ENCODE measurements at places on chromosomes 5 and 9.
A peak's percentile ranks its signal among the peaks of the same experiment; 100 is the strongest.

GRCh38 chr5:133404724-133405123 lies 207.6 kb downstream of the FSTL4 start:
- DNase-seq: no peak

- no peak for DNase-seq
These were observed 26.6 kb downstream of the PALM2AKAP2 start for GRCh38 chr9:109806506-109807115.

GRCh38 chr5:30604648-30605262 lies 588.7 kb upstream of the CDH6 start:
- DNase-seq: peak; percentile 12

DNA sequence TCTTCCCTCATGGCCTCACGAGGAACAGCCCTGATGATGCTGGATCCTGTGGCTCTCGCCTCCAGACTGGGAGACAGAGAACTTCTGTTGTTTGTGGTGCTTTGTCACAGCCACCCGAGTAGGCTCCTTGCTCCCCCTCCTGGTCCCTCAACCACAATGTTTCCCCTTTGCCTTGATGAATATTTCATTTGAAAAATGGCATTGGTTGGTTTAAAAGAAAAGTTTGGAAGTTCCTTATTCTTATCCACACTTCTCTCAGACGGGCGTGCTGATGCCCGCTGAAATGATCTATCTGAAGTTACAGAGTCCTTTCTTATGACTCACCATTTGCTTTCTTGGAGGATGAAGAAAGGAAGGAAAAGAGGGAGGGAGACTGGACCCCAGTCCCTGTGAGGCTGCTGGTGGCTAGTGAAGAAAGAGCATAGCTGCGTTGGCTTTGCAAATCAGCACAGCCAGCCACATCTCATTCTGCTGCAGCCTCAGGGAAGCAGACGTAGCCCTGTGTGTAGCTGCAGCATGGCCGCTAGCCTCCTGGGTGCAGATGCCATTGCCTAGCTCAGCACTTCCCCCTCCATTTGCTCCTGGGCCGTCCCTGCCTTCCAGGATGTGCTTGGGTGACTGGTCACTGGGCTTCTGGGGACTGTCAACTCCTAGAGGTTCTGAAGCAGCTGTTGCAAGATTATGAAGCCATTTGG lies 185.9 kb downstream of the ERCC6L2 start:
- peak; percentile 79 for DNase-seq

DNA sequence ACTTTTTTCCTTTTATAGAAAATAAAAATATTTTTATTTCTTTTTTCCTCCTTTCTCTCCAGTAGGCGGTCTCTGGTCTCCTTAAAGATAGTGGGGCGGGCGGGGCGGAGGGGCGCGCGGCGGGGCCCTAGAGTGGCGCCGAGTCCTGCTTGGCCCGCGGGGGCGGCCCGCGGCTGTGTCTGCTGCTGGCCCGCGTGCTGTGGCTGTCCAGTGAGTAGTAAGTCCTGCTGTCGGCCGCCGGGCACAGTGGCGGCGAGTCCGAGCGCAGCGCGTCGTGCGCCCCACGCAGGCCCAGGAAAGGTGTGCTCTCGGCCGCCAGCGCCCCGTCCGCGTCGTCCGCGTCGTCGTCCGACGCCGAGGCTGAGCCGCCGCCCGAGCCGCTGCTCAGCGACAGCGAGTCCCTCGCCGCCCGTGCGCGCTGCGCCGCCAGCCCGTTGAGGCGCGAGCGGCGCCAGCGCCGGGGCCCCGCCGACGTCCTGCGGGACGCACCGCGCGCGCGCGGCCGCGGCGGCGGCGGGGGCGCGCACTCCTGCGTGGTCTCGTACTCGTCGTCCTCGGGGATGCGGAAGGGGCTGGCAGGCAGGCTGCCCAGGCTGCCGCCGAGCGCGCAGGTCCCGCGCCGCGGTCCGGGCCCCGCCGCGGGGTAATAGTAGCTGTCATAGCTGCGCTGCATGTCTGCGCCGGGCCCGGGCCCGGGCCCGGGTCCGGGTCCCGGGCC lies 52.3 kb downstream of the PSD2 start:
- peak; percentile 83 for DNase-seq

DNA sequence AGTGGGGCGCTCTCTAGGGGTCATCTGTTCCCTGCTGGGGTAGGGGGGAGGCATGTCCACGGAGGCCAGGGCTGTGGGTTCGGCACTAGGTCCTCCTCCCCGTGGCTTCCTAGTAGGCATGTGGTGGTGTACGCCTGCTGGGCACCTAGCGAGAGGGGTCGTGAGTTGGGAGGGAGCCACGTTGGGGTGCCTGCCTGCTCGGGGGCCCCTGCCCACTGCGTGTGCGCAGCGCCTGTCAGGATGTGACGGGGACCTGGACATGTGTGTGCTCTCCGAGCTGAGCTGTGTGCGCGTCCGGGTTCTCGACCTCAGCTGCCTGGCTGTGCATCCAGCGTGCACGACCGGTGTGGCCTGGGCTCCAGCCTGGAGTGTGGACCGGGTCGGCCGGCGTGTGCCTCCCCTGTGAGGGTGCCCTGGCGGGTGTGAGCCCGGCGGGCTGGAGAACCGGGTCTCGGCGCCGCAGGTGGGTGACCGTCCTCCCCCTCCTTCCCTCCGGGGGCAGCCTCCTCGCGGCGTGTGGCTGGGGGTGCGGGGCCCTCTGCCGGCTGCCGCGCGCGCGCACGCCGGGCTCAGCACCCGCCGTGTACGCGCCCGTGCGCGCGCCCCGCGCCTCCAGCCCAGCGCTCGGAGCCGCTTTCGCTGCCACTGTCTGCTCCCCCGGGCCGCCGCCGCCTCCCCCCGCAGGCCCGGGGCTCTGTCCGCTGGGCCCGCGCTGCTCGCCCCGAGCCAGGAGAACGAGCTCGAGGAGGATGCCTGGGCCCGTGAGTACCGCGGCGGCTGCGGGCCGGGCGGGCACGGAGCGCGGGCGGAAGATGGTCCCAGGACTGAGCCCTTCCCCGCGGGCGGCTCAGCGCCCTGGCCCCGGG lies at the start of gene PRR7:
TSS of gene PRR7 (plus strand) at position 615 of the 866 bp plus-strand sequence. CDS start 8,254 bp downstream, outside the sequence.
- DNase-seq: peak; percentile 90

DNA sequence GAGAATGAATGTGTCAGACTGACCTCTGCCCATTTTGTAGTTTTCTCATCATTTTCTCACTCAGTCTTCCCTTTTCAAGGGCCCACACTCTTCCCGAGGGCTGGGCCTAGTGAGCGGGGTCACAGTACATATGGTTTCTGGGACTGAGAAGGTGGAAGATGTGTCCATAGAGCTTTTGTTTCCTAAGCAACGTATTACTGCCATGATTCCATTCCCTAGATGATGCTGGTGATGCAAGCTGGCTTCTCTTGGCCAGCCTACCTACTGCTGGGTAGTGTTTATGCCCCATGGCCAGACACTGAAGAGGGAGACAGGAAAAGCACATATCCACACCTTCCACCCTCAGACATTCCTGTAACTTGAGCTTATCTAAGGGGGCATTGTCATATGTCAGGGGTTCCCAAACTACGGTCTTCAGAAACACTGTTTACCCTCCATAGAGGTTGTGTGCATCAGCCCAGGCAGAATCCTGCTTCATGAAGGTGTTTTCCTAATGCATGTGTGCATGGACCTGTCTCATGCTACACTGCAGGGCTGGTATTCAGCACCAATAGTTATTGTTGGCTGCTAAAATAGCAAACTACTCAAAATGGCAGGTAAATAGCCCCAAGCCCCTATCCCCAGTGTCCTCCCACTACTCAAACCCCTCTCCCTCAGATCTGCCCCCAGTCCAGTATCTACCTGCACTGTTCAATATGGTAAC lies 9.5 kb downstream of the IRF1 start:
- DNase-seq: no peak
